ENCODE measurements at places on chromosomes 2 and 18.

GRCh38 chr18:903701-904100 lies 970 bp upstream of the ADCYAP1 start:
- DNase-seq: peak; percentile 72

DNA sequence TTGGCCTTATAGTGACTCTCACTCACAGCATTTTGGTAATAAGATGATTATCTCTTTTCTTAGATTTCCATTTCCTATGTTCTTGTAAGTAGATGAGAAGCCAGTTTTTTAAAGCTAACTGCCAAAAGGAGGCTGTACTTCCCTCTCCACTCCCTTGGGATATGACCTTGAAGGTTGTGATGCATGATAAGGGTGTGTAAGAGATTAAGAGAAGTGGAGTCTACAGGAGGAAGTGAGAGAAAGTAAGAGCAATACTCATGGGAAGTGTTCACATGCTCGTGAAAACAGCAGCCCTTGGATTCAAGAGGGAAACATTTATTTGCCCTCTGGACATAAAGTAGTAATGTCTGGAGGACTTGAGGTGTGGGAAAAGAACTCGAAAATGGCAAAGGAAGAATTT lies 171.5 kb downstream of the EVA1A start:
- DNase-seq: no peak

- no peak for DNase-seq
These were observed 232.0 kb upstream of the NRXN1 start for GRCh38 chr2:51263951-51264350.

DNA sequence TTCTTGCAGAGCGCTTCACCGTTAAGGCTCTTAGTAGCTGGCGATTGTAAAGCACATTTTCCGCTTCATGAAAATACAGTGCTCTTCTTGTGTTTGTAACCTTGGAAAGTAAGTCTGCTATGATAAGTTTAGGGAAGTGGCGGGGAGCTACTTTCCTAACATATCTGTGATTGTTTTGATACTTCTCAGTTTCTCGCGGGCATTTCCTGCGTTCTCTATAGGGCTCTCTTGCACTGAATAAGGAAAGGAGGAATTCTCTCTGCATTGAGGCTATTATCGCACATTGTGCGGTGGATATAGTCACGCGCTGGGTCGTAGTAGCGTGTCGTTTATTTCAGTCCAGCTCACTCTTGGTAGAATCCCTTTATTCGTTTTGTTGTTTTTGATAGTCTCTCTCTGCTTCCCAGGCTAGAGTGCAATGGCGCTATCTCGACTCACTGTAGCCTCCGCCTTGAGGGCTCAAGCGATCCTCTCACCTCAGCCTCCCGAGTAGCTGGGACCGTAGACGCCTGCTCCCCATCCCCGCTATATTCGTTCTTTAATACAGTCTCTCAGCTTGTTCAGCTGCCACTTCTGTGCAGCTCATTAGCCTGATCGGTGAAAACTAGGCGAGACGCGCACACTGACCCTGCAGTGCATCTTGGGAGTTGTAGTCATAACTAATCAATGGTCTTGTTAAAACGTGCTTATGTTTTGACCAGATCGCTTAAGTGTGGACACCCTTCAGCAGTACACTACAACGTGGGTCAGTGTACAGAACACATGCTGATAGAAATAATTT lies 1.0 kb upstream of the PPP4R3B start:
- peak; percentile 52 for DNase-seq

DNA sequence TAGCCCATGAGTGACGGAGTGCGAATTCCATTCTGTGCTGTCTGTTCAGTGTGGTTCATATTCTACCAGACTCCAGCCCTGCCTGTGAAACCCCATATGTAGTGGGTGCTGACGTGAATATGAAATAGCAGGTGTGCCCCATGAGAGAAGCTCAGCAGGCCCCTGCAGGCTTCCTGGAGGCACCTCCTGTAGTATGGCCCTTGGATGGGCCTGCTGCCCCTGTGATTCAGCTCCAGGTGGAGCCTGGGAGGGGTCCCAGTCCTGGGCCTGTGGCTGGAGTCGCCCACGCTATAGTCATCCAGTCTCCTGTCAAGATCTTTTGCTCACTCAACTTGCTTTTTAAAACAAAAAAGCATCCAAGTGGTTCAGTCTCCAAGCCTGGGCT lies 125.5 kb downstream of the GLI2 start:
- no peak for DNase-seq

DNA sequence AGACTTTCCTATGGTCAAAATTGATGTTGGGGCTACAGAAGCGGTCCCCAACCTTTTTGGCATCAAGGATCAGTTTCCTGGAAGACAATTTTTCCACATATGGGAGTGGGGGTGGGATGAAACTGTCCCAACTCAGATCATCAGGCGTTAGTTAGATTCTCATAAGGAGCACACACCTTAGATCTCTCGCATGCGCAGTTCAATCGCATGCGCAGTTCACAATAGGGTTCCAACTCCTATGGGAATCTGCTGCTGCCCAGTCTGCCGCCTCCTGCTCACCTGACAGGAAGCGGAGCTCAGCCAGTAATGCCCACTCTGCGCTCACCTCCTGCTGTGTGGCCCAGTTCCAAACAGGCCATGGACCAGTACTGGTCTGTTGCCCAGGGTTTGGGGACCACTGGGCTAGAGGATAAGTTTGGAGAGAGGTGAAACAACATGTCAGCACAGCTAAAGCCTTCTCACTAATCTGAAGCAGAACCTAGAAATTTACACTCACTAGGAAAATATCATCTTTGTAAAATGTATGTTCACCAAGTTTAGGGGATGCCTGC lies 410.8 kb upstream of the ZNF804A start:
- DNase-seq: no peak

Measured in NCI-H524 (cell line).